ENCODE measurements at places on chromosomes 2 and 18.

DNA sequence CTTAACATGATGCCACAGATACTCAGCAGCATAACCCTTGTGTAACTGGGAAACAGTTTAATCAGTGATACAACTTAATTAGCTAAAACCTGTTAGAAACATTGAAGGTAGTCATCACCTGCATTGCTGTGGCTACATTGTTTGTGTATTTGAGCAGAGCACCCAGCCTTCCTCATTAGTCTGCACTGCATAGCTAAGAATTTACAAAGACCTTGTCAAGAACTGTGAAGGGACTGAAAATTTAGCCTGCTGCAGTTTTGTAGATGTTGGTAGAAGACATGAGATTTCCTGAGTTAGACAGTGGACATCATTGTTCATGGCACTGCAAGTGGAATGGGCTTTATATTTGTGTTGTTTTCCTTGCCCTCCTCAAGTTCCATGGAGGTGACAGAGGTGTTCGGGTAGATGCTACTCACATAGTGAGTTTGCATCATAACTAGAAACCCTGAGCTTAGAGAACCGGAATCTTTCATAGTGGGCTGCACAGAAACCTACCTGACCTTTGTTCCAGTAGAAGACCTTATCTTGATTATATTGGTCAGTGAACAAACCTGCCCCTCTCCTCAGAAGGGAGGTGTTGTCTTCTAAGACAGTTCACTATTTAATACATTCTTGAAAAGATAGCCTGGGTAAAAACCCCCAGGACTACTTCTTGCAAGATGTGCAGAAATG lies 12.5 kb downstream of the VAPA start:
- DNase-seq, result no peak

- no peak for DNase-seq
Measured at GRCh38 chr2:184729581-184729980, 131.3 kb downstream of the ZNF804A start.

- no peak for DNase-seq
Measured at GRCh38 chr18:44637210-44638033, 43.3 kb upstream of the SETBP1 start.

GRCh38 chr18:26621161-26622026 lies 73.0 kb upstream of the KCTD1 start:
- no peak for DNase-seq

GRCh38 chr2:101107241-101107640 lies 43.9 kb downstream of the TBC1D8 start:
- DNase-seq, result no peak

DNA sequence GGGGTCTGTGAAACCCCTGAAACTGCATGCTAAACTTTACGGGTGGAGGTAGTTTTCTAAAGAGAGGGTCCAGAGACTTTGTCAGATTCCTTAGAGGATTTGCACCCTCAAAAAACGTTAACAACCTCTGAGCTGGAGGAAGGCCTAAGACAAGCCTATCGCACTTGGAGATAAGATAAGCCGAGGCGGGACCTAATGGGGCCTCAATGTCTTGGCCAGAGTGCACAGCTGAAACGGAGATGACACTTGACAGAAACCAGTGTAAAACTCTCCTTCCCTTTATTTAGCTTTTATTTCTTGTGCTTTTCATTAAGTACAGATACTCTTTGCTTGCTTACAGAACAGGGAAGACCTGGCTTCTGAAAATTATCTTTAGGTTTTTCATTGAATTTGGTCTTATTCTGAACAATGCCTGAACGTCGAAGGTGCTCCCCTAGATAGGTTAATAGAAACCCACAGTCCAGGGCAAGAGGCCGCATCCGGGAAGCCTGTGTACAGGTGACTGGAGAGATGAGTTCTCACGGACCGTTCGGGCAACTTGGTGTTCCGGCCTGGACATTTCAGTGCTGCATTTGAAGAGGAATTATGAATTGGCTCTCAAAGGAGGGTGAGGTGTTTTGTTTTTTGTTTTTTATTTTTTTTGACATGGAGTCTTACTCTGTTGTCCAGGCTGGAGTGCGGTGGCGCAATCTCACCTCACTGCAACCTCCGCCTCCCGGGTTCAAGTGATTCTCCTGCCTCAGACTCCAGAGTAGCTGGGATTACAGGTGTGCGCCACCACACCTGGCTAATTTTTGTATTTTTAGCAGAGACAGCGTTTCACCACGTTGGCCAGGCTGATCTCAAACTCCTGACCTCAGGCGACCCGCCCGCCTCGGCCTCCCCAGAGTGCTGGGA lies 49.7 kb downstream of the SH3BP4 start:
- DNase-seq, result no peak

GRCh38 chr2:238714038-238714528 lies 133.8 kb upstream of the TWIST2 start:
- DNase-seq, result no peak

GRCh38 chr2:47620770-47621437 lies 162.0 kb upstream of the MSH6 start:
- no peak for DNase-seq

- DNase-seq, result no peak
Measured at GRCh38 chr2:187959821-187960220, 331.9 kb upstream of the GULP1 start.

DNA sequence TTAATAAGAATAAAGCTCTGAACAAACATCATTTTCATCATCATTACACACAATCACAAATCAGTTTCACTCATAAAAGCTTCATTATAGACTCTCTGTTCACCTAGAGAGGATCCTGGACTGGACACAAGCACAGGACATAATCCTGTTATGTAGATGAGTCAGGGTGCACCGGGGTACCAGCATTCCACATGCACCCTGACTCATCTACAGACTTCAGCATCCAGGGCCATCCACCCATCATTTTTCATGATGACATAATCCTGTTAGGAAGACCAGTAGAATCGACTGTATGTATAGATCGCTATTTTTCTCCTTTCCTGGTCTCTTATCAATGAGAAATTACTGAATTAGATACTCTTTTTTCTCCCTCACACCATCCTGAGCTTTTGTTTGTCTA lies 73.7 kb upstream of the PIK3C3 start:
- no peak for DNase-seq

GRCh38 chr18:9947248-9947647 lies 33.4 kb downstream of the VAPA start:
- no peak for DNase-seq

GRCh38 chr2:59206361-59206760 lies 965.2 kb upstream of the FANCL start:
- DNase-seq, result no peak

DNA sequence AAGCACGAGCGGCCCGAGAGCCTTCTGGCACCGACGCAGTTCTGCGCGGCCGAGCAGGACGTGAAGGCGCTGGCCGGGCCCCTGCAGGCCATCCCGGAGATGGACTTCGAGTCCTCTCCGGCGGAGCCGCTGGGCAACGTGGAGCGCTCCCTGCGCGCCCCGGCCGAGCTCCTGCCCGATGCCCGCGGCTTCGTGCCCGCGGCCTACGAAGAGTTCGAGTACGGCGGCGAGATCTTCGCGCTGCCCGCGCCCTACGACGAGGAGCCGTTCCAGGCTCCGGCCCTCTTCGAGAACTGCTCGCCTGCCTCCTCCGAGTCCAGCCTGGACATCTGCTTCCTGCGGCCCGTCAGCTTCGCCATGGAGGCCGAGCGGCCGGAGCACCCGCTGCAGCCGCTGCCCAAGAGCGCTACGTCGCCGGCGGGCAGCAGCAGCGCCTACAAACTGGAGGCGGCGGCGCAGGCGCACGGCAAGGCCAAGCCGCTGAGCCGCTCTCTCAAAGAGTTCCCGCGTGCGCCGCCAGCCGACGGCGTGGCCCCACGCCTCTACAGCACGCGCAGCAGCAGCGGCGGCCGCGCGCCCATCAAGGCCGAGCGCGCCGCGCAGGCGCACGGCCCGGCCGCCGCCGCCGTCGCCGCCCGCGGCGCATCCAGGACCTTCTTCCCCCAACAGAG lies 70.4 kb downstream of the ARHGEF33 start:
- DNase-seq, result peak; percentile 89

DNA sequence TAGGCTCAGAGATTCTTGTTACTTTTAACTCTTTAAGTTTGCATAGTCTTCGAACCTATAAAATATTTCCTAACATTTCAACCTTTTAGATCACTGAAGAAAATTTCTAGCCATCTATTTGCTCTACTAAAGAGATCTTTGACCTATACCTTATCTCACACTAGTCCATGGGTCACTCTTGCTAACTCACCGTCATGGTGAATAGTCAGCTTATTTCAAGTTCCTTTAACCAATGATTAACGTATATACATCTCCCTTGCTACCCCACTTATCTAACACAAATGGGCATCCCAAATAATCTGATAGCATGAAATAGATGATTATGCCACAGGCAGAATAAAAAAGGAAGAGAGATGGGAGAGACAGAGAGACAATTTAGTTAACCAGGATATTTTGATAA lies 303.1 kb downstream of the GPD2 start:
- no peak for DNase-seq

DNA sequence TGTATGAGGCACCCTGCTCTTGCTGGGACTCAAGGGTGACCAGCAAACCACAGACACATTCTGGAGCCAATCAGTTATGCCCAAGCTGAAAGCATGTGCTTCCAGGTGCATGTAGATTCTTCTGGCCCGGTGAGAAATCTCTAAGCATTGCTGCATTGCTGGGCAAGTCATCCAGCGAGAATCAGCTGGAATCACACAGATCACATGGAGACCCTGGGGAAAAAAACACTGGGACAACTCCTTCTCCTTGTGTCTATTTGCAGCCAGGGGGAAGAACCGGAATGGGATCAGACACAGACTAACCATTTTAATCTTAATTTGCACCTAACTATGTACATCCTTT lies 119.7 kb upstream of the KLF7 start:
- DNase-seq, result no peak

GRCh38 chr2:66872081-66872985 lies 437.4 kb downstream of the MEIS1 start:
- DNase-seq, result no peak

GRCh38 chr18:46464926-46465655 lies 191.9 kb downstream of the LOXHD1 start:
- no peak for DNase-seq

DNA sequence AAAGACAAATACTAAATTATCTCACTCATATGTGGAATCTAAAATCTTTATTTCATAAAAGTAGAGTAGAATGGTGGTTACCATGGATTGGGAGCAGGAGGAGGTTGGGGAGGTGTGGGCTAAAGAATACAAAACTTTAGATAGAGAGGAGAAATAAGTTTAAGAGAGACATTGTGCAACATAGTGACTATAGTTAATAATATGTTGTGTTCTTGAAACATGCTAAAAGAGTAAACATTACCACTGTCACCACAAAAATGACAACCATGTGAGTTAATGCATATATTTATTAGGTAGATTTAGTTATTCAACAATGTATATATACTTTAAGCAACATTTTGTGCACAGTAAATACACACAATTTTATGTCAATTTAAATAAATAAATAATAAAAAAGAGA lies 128.5 kb upstream of the COL3A1 start:
- DNase-seq, result no peak
